ENCODE measurements at places on chromosomes 1 and 21. TPM values are rescaled to one million over a fixed set of nuclear protein-coding genes. Genes with fewer than 3 reads are reported as not detected.

- DNase-seq = no peak
Observed at GRCh38 chr1:22971611-22972405, 858 bp downstream of the LACTBL1 start.

- DNase-seq = no peak
Observed at GRCh38 chr1:65260851-65261473, 48.4 kb upstream of the DNAJC6 start.

DNA sequence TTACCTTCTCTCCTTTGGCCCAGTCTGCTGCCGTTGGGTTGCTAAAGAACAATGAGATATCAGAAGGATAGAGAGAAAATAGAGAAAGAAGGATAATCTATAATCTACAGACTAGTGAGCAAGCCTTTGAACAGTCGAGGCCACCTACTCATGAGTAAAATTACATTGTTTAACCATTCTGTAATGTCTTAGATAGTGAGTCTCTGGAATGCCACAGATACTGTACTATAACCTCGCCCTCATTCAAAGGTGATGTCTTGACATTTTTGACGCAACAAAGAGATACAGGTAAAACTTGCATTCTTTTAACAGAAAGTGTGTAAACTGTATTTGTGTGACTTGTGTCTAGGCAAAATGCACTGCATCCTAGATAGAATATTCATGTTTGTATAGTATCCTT is 77.9 kb downstream of the LAMC1 start:
- DNase-seq = no peak

The FNBP1L gene
- 1.1 TPM for total RNA-seq

The S100A7 gene
- total RNA-seq = not detected
